ENCODE measurements at places on chromosomes 7 and 10. TPM values are rescaled to one million over a fixed set of nuclear protein-coding genes. Genes with fewer than 3 reads are reported as not detected.
A peak's percentile ranks its signal among the peaks of the same experiment; 100 is the strongest.

Gene CEP55
- 0.16 TPM for total RNA-seq

DNA sequence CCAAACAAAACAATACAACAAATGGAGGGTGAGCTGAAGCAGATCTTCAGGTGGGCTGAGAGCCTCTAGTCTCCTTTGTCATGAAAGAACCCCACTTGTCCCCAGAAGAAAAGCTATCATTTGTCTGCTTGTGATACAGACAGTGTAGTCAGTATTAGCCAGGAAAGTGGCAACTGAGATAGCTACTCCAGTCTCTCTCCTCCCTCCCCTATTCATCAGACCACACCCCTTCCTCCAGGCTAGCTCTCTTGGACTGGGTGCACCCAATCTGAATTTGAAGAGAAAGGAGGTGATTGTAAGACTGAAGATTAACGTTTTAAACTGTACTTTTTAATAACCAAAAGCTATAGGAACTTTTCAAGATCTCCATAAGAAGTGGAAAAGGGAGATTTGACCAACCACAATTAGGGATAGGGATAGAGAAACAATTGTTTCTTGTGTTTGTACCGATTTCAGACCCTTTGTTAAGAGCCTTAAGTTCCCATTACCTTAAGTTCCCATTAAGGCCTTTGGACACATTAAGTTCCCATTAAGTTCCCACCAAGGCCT, 14.1 kb downstream of the BMPR1A start:
- DNase-seq: no peak

Gene GIMAP1
- total RNA-seq: 4.4 TPM

DNA sequence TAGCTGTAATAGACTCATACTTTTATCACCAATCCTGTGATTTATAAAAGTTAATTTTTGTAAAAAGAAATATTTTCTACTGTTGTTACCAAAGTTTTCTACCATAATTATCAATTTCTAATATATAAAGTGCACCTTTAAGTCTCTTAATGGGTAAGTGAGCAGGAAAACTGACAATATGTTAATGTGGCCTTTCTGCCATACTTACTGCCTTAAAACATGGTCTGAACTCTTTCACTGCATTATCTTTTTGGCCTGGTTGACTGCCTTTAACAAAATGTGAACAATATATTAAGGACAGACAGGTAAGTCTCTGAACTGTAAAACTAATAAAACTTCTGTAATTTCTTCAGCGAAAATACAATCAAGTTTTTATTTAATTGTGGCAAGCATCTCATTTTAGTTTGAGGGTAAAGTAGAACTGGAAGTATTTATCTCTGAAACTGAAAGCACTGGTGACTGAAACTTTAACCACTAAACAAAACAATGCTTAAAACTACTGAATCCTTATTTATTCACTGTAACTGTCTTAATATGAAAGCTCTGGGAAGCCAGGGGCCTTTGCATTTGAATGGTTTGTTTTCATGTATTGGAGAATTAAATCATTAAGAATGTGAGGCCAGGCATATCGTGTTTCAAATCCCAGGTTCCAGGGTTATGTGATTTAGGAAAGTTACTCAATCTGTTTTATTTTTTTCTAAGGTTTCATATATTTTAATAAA, 948.8 kb upstream of the POT1 start:
- no peak for DNase-seq

Gene HPSE2
- total RNA-seq: 1.9 TPM

- DNase-seq: no peak
Measured at GRCh38 chr10:3433131-3433530, 260.5 kb upstream of the PITRM1 start.

GRCh38 chr10:132392811-132393694, 3.9 kb upstream of the PWWP2B start:
- no peak for DNase-seq

DNA sequence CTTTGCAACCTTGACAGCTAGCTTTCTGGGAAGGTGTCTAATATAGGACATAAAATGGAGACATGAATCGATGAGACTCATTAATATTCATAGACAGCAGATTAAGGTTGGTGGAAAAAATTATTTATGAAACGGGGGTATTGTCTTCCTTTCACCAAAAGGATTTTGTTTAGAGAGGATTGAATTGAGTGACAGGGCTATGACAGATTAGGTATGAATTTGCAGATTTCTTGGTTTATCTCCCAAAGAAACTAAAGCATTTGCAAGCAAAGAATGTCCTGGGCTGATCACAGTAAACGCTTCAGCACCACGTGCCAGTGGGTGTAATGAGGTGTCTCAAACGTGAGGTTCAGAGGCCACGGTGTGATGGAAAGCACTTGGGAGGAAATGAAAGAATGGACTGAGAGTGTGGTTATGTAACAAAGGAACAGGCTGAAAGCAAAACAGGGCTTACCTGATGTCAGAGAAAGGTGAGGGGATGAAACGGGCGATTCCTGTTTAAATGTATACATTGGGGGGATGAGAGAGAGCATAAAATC, 329.2 kb upstream of the NPVF start:
- no peak for DNase-seq

- DNase-seq: peak; percentile 86
Measured at GRCh38 chr10:103545771-103546281, 52.3 kb downstream of the NEURL1 start.

DNA sequence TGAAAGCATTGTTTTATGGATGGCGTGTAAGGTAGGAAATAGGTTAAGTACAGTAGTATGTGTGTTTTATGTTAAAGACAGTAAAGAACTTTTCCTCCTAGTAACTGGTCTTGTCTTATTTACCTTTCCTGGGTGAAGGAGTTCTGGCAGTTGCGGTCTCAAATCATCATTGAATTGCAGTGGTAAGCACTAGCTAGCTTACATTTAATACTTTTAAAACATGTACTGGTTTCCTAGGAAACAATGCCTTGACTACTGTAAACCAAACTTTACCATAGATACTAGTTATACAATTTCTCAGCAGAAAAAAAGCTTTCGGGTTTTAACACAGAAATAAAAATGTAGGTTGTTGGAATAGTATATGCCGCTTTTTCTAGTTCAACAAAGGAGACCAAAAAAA, 37.7 kb downstream of the PRKG1 start:
- DNase-seq: no peak

- no peak for DNase-seq
Measured at GRCh38 chr10:118521415-118522117, 73.9 kb downstream of the PRLHR start.

DNA sequence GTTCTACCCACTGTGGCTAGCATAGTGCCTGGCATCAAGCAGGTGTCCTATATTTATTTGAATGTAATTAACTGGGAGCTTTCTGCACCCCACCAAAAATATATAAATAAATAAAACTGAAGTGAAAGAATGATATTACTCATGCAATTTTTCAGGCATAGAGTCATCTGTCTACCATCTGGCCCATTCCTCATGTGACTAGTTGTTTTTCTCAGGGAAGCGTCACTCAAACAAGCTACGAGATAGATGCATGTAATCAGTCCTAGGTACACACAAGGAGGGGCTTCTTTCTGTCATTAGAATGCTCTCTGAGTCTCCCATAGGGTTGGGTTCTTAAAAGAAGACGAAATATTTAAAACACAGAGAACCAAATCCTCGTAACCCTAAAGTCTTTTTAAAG, 255.5 kb upstream of the KMT2E start:
- no peak for DNase-seq

Gene PRKAR2B
- 258 TPM for total RNA-seq

DNA sequence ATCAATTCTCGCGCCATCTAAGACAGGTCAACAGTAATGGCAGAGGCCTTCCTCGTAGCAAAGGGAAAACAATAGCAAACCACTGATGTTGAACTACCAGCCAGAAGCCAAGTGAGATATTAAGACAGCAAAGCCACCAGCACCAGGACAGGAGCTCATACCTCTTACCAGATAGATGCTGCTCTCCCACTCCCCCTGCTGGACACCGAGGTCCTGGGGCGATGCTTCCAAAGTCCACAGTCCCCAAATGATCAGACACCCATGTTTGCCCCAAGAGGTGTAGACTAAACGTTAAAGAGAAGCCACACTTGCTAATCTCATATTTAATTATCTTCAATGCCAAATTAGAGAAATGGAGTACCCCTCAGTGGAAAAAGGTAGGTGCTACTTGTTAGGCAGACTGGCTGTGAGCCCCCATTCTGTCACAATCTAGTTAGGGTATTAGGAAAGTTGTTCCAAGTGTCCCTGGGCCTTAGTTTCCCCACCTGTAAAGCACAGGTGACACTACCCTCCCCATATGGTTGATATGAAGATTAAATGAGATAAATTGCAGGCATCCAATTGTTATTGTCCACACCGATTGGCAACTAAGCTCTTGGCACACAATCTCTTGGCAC, 39.9 kb downstream of the TOMM7 start:
- DNase-seq: no peak

DNA sequence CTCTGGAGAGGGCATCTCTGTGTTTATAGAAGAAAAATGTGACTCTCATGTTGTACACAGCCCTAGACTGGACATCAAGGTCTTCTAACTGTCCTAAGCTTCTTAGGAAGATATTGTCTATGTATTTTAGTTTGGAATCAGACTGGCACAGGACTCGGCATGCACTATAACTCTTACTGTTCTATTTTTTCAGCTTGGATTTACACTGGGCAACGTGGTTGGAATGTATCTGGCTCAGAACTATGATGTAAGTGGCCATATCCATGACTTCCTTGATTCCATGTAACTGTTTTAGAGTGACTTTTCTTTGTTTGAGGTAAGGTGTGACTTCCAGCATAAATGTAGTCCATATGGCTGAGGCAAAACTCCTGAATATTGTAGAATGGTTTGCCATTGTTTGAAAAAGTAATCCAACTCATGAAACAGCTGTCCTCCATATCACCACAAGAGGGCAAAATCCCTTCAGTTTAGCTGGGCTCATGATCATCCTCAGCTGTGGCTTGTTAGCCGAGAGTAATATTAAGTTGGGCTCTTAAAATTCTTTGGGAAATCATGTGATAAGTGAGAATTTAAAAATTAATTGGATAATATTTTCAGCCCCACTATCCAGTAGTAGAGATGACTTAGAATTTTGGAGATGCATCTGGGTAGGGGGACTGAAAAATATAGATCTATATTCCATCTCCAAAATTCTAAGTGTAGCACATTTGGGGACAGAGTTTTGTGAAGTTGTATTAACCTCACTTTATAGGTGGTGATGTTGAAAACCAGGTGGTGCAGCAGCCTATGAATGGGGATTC, 10.4 kb downstream of the STMP1 start:
- no peak for DNase-seq

GRCh38 chr10:101285519-101286070, 56.3 kb upstream of the LBX1 start:
- DNase-seq: no peak

DNA sequence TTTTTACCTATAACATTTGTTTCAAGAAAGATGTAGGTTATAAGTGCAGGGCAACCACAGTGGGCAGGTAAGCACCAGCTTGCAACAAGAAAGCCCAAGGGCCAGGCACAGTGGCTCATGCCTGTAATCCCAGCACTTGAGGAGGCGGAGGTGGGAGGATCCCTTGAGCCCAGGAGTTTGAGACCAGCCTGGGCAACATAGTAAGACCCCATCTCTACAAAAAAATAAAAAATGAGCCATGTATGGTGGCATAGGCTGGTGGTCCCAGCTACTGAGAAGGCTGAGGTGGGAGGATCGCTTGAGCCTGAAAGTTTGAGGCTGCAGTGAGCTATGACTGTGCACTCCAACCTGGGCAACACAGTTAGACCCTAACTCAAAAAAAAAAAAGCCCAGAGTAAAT, 12.8 kb downstream of the BCL7B start:
- DNase-seq: no peak

Gene KDM7A
- total RNA-seq: 16.4 TPM

Gene VWDE
- total RNA-seq: not detected

GRCh38 chr7:95391761-95392160, 4.4 kb downstream of the PON3 start:
- no peak for DNase-seq

DNA sequence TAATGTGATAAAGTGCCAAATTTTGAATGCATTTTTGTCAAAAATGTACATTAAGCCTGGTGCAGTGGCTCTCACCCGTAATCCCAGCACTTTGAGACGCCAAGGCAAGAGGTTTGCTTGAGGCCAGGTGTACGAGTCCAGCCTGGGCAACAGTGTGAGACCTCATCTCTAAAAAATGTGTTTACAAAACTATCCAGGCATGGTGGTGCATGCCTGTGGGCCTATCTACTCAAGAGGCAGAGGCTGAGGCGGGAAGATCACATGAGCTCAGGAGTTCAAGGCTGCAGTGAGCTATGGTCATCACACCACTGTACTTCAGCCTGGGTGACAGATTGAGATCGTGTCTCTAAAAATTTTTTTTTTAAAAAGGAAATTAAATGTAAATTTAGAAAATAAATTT, 18.5 kb upstream of the MGMT start:
- no peak for DNase-seq

GRCh38 chr7:123140561-123140960, 59.2 kb downstream of the SLC13A1 start:
- DNase-seq: no peak

Gene AKR1B1
- total RNA-seq: 124 TPM

Gene IFIT5
- total RNA-seq: 18.3 TPM

Gene OR6V1
- total RNA-seq: not detected

Gene HOXA6
- 3.1 TPM for total RNA-seq

Measured in mesenteric fat pad (tissue), 1 donor.